ENCODE measurements at places on chromosomes 3 and 15. TPM values are rescaled to one million over a fixed set of nuclear protein-coding genes. Genes with fewer than 3 reads are reported as not detected.

The ACKR4 gene
- 4.4 TPM for total RNA-seq

The MKRN2 gene
- 35.9 TPM for total RNA-seq

The EDC3 gene
- total RNA-seq: 14.3 TPM

The CHST13 gene
- not detected for total RNA-seq

Data from pulmonary artery endothelial cell (primary cell).